ENCODE measurements at places on chromosomes 2 and 18.
A peak's percentile ranks its signal among the peaks of the same experiment; 100 is the strongest.

DNA sequence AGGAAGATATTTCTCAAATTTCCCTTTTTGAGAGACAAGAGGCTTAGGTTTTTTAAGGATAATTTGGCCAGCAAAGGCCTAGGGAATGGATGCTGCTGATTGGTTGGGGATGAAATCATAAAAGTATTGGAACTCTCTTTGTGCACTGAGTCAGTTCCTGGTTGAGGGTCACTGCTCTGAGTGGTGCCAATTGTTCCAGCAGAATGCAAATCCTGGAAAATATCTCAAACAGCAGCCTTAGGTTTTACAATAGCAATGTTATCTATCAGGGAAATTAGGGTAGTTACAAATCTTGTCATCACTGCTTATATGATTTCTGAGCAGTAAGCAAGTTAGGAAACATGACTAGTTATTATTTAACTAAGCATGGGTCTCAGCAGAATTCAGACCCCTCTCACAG, 96.2 kb downstream of the RAD51AP2 start:
- DNase-seq: no peak

- no peak for DNase-seq
Measured at GRCh38 chr2:161337247-161337646, 29.0 kb downstream of the PSMD14 start.

- DNase-seq: no peak
Measured at GRCh38 chr18:21362831-21363230, 120.8 kb downstream of the GREB1L start.

- no peak for DNase-seq
Measured at GRCh38 chr2:152858594-152859265, 140.3 kb downstream of the ARL6IP6 start.

- no peak for DNase-seq
Measured at GRCh38 chr2:83991992-83992391, 467.1 kb downstream of the SUCLG1 start.

GRCh38 chr2:206219957-206220356, 54.5 kb upstream of the ZDBF2 start:
- DNase-seq: no peak

GRCh38 chr18:25010623-25011374, 341.2 kb downstream of the ZNF521 start:
- DNase-seq: no peak

GRCh38 chr2:28276076-28276618, 116.5 kb upstream of the FOSL2 start:
- peak; percentile 46 for DNase-seq

DNA sequence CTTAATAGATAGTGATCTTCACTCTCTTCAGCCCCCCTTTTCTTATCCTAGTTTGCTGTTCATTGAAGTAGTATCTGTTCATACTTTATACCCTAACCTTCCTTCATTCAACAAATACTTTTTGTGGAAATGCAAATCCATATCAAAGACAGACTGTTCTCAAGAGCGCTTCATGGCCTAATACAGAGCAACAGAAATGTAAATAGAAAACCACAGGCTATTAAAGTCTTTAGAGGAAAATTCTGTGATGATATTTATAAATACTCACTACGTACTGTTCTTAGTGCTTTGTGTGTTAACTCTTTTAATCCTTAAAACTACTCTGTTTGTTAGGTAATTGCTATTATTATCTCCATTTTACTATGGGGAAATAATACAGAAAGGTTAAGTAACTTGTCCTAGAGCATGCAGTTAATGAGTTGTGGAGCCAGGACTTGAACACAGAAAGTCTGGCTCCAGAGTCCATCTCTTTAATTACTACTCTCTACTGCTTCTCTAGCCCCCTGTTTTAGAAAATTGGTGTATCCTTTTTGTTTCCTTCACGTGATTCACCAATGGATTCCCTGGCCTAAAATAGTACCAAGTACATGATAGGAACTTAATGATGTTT, 2.9 kb downstream of the MDH1 start:
- DNase-seq: no peak

All from GM06990 (cell line).